Effector memory CD4-positive, alpha-beta T cell (primary cell): ENCODE measurements at places on chromosomes 1 and 21.
A peak's percentile ranks its signal among the peaks of the same experiment; 100 is the strongest.

- no peak for DNase-seq
- no peak overlapping the region for H3K27ac ChIP-seq
- no peaks in the 10 kb centered on the region for H3K36me3 ChIP-seq
- H3K4me3 ChIP-seq, result no peak overlapping the region
These were observed 2.1 kb downstream of the BRINP2 start for GRCh38 chr1:177172866-177173265.

DNA sequence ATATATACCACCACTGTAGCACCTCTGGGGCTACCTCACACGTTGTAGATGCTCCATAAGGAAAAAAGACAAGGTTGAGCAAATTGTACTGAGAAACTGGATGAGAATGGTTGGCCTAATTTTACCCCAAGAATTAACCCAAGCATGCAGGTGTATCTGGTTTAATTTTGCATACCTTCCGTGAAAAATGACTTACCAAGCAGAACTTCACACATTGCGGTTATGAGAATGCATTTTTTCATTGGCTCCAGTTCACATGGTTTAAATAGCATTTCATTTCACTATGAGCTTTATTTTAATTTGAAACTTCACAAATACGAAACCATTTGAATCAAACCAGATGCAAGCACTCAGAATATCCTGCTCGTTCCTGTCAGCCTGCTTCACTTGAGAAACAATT lies 512.2 kb downstream of the LTN1 start:
- no peak for DNase-seq
- H3K36me3 ChIP-seq, result no peaks in the 10 kb centered on the region
- no peaks in the 10 kb centered on the region for H3K4me1 ChIP-seq
- no peak overlapping the region for H3K4me3 ChIP-seq
- H3K27me3 ChIP-seq, result no peaks in the 10 kb centered on the region

DNA sequence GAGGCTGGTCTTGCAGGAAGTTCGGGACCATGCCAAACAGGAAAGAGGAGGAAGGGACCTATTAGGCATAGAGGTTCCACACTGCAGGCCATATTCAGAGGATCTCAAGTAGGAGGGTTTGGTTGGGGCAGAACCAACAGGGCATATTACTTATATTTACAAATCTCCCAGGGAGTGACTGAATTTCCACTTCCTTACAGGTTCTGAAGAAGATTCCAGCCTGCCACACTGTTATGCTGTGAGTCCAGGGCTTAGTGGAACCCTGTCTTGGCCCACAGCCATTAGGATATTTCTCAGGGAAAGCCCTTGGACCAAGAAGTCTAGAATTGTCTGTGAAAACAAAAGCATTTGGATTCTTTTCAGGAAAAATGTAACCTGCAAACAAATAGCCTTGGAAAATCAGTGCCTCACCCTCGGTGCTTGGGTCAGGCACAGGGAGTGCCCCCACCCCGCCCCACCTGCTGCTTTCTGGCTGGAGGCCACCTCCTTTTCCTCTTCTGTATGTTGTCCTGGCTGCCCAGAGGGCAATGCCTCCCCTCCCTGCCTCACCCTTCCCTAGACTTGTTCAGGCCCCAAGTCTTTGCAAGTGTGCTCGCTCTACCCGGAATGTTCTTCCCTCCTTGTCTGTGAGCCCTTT lies 41.0 kb upstream of the JUN start:
- no peak overlapping the region for H3K4me3 ChIP-seq
- no peaks in the 10 kb centered on the region for H3K4me1 ChIP-seq
- no peak overlapping the region for H3K27ac ChIP-seq
- H3K36me3 ChIP-seq, result no peaks in the 10 kb centered on the region

- no peak for DNase-seq
- peaks cover under 1% of the 10 kb centered on the region for H3K27me3 ChIP-seq
- no peak overlapping the region for H3K27ac ChIP-seq
- H3K4me3 ChIP-seq, result no peak overlapping the region
- H3K4me1 ChIP-seq, result peaks cover 22% of the 10 kb centered on the region
- H3K36me3 ChIP-seq, result no peaks in the 10 kb centered on the region
These were observed 3.7 kb upstream of the MEGF6 start for GRCh38 chr1:3614755-3615742.

DNA sequence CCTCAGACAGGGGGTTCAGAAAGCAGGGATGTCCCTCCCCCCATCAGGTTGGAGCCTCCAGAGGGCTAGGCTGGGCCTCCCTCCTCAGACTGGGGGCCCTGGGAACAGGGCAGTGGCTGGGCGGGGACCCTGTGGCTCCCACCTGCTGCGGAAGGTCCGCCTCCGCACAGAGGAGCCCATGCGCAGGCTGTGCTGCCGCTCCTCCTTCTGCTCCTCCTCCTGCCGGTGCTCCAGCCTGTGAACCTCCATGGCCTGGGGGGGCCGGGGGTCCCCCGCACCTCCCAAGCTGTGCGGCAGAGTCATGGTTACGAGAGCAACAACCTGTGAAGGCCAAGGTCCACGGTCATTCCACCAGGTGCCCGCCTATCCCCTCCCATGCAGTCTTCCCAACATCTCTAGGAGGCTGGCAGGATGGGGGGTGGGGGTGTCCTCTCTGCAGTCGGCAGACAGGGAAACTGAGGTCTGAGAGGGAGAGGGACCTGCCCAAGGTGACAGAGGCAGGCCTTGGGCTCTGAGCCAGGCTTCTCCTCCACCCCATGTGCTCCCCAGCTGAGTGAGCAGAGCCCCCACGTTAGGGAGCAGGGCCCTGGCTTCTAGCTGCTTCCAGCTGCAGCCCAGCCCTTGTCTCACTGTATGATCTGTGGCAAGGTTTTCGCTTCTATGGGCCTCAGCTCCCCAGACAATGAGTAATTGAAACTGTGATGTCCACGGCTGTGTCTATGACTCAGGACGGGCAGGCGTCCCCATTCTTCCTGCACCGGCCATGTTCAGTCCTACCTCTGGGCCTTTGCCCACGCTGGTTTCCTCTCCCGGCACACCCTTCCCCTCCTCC lies 3.4 kb downstream of the MYOM3 start:
- no peak overlapping the region for H3K4me3 ChIP-seq
- peaks cover 6% of the 10 kb centered on the region for H3K4me1 ChIP-seq
- DNase-seq, result no peak
- no peaks in the 10 kb centered on the region for H3K36me3 ChIP-seq

- H3K4me1 ChIP-seq, result peaks cover 13% of the 10 kb centered on the region
- no peaks in the 10 kb centered on the region for H3K27me3 ChIP-seq
- no peaks in the 10 kb centered on the region for H3K36me3 ChIP-seq
- H3K27ac ChIP-seq, result peak overlapping the region; percentile 70
- peak overlapping the region; percentile 33 for H3K4me3 ChIP-seq
These were observed 7.3 kb downstream of the GNG4 start for GRCh38 chr1:235642011-235642942.

DNA sequence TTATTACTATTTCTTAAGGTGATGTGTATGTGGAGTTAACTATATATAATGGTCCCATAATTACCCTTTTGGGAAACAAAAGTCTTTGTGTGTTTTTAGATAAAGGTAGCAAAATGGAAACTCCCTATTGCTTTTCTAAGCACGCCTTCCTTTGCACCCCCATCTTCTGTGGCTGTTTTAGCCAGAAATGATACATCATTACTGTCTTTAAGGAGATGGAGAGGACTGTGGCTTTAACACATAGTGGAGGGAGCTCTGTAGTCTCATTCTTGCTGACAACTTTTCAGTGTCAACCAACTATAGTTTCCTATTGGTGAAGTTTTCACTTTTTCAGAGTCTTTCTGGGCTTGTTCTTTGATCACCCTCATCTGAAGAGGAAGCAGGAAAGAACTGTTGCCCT lies 1.0 kb downstream of the APOBEC4 start:
- H3K36me3 ChIP-seq, result no peaks in the 10 kb centered on the region
- peak overlapping the region; percentile 45 for H3K27ac ChIP-seq
- DNase-seq, result no peak
- no peak overlapping the region for H3K4me3 ChIP-seq
- H3K27me3 ChIP-seq, result no peaks in the 10 kb centered on the region
